ENCODE measurements at places on chromosomes 13 and 19. TPM values are rescaled to one million over a fixed set of nuclear protein-coding genes. Genes with fewer than 3 reads are reported as not detected.

DNA sequence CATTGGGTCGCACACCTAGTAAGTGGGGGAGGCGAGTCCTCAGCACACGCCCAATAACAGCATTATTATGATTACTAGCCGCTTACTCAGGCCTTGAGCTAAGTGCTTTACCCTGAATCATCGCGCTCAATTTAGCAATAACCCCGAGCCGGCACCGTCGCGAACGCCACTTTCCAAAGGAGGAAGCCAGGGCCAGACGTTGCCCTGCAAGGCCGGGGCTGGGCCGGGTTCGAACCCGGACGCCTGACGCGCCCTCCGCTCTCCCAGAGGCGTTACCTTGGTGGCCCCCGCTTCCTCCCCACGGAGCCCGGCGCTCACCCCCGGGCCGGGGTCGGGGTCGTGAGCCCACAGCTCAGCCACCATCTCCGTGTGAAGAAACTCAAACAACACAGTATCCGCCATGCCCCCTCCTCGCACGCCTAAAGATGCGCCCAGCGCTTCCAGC is at the start of gene TRAPPC6A:
TSS of gene TRAPPC6A (minus strand) at position 421 of the 445 bp plus-strand sequence. CDS start at position 402, 19 bp downstream.
- H3K36me3 ChIP-seq: peaks cover 20% of the 10 kb centered on the region
- peak within 1 kb of the TSS; percentile 99 for H3K4me3 ChIP-seq
- H3K27ac ChIP-seq: peak within 1 kb of the TSS; percentile 94
- no peak for DNase-seq
- peaks cover 48% of the 10 kb centered on the region for H3K4me1 ChIP-seq

- H3K27ac ChIP-seq: no peak overlapping the region
- H3K4me1 ChIP-seq: peaks cover 6% of the 10 kb centered on the region
- H3K36me3 ChIP-seq: peaks cover 7% of the 10 kb centered on the region
- DNase-seq: no peak
Observed at GRCh38 chr13:20774746-20775145, 985 bp upstream of the EEF1AKMT1 start.

DNA sequence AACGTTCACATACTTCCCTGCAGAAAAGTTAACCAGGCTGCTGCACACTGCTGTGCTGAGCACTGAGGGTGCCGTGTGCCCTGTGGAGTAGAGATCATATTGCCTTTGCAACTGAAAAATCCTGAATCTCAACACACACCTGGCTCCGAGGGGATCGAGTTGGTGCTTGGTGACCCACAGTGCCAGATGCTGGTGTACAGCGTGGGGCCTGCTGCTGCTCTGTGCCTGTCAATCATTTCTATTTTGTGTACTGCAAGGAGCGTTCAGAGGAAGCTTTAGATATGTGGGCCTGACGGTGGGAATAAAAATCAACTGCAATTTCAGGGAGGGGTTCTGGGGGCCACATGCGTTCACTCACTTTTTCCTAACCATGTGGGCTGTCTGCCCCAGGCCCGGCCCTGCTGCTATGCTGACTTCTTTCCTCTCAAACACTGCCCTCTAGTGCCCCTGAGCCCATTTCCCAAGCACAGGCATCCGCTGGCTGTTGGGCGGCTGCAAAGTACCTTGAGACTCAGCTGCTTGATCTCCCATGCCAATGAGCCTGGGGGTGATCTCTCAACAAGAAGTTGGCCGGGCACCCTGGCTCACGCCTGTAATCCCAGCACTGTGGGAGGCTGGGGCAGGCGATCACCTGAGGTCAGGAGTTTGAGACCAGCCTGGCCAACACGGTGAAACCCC is 9.7 kb upstream of the LENG8 start:
- no peak overlapping the region for H3K4me3 ChIP-seq
- H3K4me1 ChIP-seq: no peaks in the 10 kb centered on the region
- peaks cover 9% of the 10 kb centered on the region for H3K36me3 ChIP-seq
- H3K27me3 ChIP-seq: no peaks in the 10 kb centered on the region
- DNase-seq: peak; percentile 66

DNA sequence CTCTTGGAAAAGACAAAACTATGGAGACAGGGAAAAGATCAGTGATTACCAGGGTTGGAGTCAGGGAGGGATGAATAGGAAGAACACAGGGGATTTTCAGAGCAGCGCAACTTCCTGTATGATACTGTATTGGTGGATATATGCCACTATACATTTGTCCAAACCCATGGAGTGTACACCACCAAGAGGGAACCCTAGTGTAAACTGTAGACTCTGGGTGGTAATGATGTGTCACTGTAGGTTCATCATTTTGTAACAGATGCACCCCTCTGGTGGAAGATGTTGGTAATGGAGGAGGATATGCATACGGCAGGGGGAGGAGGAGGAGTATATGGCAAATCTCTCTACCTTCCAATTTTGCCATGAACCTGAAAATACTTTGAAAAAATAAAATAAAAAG is 68.1 kb downstream of the UFM1 start:
- H3K4me3 ChIP-seq: no peak overlapping the region
- DNase-seq: peak; percentile 15
- H3K36me3 ChIP-seq: no peaks in the 10 kb centered on the region
- no peaks in the 10 kb centered on the region for H3K27me3 ChIP-seq
- no peaks in the 10 kb centered on the region for H3K4me1 ChIP-seq
- no peak overlapping the region for H3K27ac ChIP-seq

Gene RXFP2
- not detected for total RNA-seq

GRCh38 chr13:95627590-95627989 is 16.9 kb downstream of the DZIP1 start:
- DNase-seq: no peak
- no peak overlapping the region for H3K4me3 ChIP-seq
- peaks cover 37% of the 10 kb centered on the region for H3K36me3 ChIP-seq
- no peaks in the 10 kb centered on the region for H3K4me1 ChIP-seq
- H3K27ac ChIP-seq: no peak overlapping the region
- H3K27me3 ChIP-seq: no peaks in the 10 kb centered on the region

GRCh38 chr13:107612376-107612775 is 603.0 kb downstream of the LIG4 start:
- no peak for DNase-seq
- H3K27me3 ChIP-seq: peaks cover 2% of the 10 kb centered on the region
- peaks cover 4% of the 10 kb centered on the region for H3K4me1 ChIP-seq
- H3K36me3 ChIP-seq: no peaks in the 10 kb centered on the region

- H3K36me3 ChIP-seq: peaks cover 1% of the 10 kb centered on the region
- peaks cover 24% of the 10 kb centered on the region for H3K4me1 ChIP-seq
- H3K27me3 ChIP-seq: peaks cover 3% of the 10 kb centered on the region
- DNase-seq: no peak
- peak overlapping the region; percentile 57 for H3K27ac ChIP-seq
- H3K4me3 ChIP-seq: no peak overlapping the region
Observed at GRCh38 chr13:100536643-100537180, 51.9 kb downstream of the GGACT start.

DNA sequence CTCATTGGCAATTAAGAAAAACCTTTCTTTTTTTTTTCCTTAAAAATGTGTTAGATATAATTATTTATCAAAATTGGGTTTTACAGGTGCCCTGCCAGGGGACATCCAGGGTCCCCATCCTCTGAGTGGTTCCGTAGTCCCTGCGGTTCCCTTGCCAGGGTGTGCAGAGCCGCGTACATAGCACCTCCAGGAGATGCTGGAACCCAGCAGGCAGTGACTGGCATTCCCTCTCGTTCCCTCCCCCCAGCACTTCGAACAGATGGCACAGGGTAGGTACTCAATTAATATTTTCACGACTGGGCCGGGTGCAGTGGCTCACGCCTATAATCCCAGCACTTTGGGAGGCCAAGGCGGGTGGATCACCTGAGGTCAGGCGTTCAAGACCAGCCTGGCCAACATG is 82.0 kb downstream of the COL4A1 start:
- DNase-seq: no peak
- H3K27me3 ChIP-seq: peaks cover 11% of the 10 kb centered on the region
- H3K4me3 ChIP-seq: no peak overlapping the region
- peaks cover 56% of the 10 kb centered on the region for H3K4me1 ChIP-seq
- peaks cover 25% of the 10 kb centered on the region for H3K36me3 ChIP-seq

- no peak overlapping the region for H3K4me3 ChIP-seq
- no peaks in the 10 kb centered on the region for H3K36me3 ChIP-seq
- H3K4me1 ChIP-seq: peaks cover 11% of the 10 kb centered on the region
- H3K27me3 ChIP-seq: no peaks in the 10 kb centered on the region
- no peak for DNase-seq
Observed at GRCh38 chr13:87344176-87344575, 327.0 kb upstream of the SLITRK5 start.

Gene SIGLEC12
- not detected for total RNA-seq

DNA sequence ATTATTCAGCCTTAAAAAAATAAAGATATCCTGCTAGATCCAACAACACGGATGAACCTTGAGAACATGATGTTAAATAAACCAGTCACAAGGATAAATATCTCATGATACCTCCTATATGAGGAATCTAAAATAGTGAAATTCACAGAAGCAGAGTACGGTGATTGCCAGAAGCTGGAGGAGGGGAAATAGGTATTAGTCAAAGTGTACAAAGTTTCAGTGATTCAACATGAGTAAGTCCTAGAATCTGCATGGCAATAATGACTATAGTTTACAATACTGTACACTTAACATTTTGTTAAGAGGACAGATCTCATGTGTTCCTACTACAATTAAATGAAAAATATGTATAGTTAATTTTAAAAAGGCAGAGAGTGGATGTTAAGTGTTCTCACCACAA is 206.6 kb upstream of the SLC10A2 start:
- DNase-seq: no peak
- peaks cover 3% of the 10 kb centered on the region for H3K27me3 ChIP-seq
- H3K27ac ChIP-seq: no peak overlapping the region

DNA sequence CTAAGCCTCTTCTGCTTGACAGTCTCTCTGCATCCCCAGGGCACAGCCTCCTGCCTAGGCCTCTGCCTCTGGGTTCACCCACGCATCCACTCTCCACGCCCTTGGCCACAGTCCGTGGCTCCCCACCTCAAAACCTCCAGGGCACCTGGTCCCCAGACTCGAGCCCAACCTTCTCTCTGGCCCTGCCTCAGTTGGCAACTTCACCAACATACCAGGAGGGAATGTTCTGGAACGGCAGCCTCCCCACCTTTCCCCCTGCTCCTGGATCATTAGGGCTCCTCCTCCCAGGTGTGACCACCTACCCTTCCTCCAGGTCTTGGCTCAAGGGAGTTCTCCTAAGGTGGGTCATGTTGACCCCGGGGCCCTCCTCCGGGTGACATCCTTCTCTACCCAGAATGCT is 69.1 kb downstream of the SOX1 start:
- H3K36me3 ChIP-seq: no peaks in the 10 kb centered on the region
- H3K4me1 ChIP-seq: peaks cover 3% of the 10 kb centered on the region
- peaks cover 5% of the 10 kb centered on the region for H3K27me3 ChIP-seq

GRCh38 chr13:44312834-44313551 is 60.6 kb upstream of the SERP2 start:
- no peaks in the 10 kb centered on the region for H3K4me1 ChIP-seq
- DNase-seq: no peak
- H3K27ac ChIP-seq: no peak overlapping the region
- no peak overlapping the region for H3K4me3 ChIP-seq
- H3K36me3 ChIP-seq: peaks cover 3% of the 10 kb centered on the region

- peaks cover 3% of the 10 kb centered on the region for H3K4me1 ChIP-seq
- no peaks in the 10 kb centered on the region for H3K27me3 ChIP-seq
- no peak for DNase-seq
- H3K27ac ChIP-seq: no peak overlapping the region
- H3K4me3 ChIP-seq: no peak overlapping the region
Observed at GRCh38 chr13:112638157-112638750, 50.3 kb upstream of the TUBGCP3 start.

Gene CEBPA
- 0.59 TPM for total RNA-seq

DNA sequence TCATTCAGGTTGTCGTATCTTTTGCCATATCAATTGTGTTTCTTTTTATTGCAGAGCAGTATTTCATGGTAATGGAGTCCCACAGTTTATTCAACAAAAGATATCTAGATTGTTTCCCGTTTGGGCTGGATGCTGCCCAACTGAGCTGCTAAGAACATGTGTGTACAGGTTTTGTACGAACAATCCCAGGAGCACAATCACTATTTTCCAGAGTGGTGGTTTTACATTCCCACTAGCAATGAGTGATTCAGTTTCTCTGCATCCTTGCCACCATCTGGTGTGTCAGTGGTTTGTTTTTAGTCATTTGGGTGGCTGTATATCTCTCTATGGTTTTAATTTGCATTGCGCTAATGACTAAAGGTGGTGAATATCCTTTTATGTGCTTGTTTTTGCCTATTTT is 52.7 kb upstream of the ZDHHC20 start:
- H3K36me3 ChIP-seq: peaks cover 9% of the 10 kb centered on the region
- H3K27me3 ChIP-seq: peaks cover 3% of the 10 kb centered on the region
- H3K27ac ChIP-seq: no peak overlapping the region
- no peaks in the 10 kb centered on the region for H3K4me1 ChIP-seq
- H3K4me3 ChIP-seq: no peak overlapping the region
- DNase-seq: no peak

Gene MAST1
- total RNA-seq: 4.1 TPM
